ENCODE measurements at places on chromosomes 1 and 21.

DNA sequence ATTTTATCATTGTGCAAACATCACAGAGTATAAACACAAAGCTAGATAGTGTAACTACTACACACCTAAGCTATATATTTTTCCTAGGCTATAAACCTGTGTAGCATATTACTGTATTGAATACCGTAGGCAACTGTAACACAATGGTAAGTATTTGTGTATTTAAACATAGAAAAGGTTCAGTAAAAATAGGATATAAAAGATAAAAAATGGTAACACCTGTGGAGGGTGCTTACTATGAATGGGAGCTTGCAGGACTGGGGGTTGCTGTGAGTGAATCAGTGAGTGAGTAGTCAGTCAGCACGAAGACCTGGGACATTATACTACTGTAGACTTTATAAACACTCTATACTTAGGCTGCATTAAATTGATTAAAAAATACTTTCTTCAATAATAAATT, 4.1 kb downstream of the DTL start:
- no peak for DNase-seq

DNA sequence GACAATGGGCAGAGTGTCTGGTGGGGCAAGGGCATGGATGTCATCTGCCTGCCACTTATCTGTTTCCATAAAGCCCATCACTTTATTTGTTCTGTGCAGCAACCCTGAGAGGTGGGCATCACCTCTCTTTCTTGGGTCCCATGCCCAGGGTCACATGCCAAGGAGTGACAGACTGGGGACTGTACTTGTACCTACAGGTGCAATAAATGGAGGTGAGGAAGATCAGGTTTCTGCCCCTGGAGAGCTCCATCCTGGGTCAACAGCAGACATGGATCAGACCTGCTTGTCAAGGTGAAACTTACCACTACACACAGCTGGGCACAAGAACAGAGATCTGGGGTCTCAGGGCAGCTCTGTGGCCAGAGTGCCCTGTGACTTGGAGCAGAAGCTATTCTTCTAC, 18.4 kb upstream of the PRDM16 start:
- DNase-seq: no peak

DNA sequence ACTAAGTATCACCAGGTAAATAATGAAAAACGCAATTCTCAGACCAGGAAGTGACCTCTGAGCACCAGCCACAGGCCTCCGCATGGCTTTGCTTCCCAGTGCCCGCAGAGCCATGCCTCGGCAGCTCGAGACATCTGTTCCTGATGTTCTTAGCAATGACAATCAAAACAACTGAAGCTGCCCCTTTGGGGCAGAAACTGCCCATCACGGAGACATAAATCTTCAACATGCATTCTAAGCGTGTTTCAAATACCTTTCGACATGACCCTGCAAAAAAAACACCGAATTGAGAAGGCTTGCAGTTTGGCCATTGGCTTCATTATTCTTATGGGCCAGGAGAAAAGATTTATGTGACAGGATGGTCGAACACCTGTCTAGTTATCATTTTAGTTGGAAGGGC, 5.8 kb upstream of the RAP1GAP start:
- no peak for DNase-seq

DNA sequence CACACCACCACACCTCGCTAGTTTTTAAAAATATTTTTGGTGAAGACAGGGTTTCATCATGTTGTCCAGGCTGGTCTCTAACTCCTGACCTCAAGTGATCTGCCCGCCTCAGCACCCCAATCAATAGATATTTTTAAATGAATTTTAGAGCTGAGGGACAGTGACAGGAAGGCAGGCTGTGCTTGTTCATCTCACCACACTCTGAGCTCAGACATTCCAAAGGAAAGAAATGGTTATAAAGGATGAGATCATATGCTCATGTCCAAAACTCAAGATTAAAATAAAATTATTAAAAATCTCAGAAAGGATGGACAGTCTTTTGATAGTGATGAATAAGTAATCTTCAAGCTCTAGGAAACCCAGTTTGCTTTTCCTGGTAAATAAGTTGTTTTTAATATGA, 40.9 kb downstream of the L1TD1 start:
- no peak for DNase-seq

All from NCI-H524 (cell line).